Left renal cortex interstitium (tissue), 4 donors: ENCODE measurements at places on chromosomes 3 and 15. TPM values are rescaled to one million over a fixed set of nuclear protein-coding genes. Genes with fewer than 3 reads are reported as not detected.

GRCh38 chr3:133928136-133928893 is 32.6 kb upstream of the RAB6B start:
- no peak for DNase-seq

DNA sequence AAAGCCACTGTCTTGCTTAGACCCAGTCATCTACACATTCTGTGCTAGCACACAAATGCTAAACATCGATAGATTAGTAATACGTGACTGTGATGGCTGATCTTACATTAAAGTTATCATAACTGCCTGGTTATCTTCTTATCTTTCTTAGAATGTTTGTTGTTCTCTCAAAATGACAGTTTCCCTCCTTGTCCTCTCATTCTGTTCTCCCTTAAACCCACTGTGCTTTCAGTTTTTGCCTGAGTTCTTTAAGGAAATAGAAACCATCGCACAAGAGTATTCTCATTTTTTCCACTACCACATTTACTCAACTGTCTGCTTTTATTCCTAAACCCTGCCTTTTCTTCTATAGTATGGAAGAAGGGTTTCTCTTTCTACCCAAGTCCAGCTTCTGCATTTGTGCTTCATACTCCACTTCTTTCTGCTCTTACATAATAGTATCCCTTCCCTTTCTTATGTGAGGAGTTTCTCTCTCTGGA is 17.1 kb downstream of the STX19 start:
- DNase-seq, result no peak

DNA sequence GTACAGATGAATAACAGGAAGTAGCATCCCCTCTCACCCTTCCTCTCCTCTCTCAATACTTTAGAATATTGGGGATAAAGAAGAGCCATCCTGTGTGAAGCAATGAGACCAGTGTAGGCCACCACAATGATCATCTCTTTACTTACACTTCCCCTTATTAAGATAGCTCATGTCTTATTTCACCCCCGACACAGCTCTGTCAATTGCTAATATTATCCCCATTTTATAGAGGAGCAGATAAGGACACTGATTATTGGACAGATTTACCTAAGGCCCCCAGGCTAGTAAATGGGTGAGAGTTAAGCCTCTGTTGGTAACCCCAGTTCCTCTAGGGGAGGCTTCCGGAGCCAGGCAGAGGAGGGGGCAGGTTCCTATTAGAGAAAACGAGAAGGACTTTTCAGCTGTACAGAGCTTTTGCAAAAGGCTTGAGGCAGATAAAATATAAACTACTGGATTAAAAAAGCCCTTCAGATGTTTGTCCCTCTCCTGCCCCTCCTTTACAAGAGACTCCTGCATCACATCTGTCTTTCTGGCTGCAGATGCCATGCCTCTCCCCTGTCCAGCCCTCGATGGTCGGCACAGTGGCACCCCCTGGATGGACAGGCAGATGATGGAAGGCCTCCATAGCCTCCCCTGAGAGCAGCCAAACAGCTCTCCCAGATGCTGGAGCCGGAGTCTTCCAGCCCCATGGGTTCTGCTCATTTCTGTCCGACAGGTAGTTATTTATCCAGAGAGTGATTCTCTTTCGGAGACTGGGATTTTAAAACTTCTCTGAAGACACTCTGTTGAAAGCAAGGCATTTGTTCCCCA is 49.4 kb upstream of the LCTL start:
- no peak for DNase-seq

DNA sequence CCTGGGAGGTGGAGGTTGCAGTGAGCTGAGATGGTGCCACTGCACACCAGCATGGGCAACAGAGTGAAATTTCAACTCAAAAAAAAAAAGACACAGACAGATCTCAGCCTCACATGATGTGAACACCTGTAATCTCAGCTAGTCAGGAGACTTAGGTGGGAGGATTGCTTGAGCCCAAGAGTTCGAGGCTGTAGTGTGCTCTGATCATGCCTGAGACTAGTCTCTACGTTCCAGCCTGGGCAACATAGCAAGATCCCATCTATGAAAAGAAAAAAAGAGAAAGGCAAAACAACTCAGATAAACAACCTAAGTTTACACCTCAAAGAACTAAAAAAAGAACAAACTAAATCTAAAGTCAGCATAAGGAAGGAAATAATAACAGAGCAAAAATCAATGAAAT is 11.0 kb downstream of the SCAPER start:
- no peak for DNase-seq

GRCh38 chr3:161081633-161082032 is 23.5 kb downstream of the B3GALNT1 start:
- DNase-seq, result no peak

DNA sequence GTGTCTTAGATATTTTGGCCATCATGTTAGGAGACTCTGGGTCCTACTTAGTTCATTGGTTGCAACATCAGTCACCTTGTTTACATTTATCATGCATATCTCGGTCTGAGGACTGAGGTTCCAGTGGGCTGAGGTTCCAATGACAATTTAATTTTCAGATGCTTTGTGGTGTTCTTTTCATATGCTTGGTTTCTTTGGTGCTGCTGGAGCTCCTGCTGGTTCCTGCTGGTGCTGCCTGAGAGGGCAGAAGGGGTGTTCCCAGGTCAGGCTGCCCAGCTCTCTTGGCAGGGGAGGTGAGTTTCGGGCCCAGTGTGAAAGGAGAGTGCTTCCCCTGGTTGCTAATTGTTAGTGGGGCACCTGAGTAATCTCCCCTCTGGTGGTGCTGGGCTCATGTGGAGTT is 6.9 kb upstream of the KLHL40 start:
- no peak for DNase-seq

GRCh38 chr3:169930843-169931242 is 19.5 kb downstream of the SAMD7 start:
- no peak for DNase-seq

DNA sequence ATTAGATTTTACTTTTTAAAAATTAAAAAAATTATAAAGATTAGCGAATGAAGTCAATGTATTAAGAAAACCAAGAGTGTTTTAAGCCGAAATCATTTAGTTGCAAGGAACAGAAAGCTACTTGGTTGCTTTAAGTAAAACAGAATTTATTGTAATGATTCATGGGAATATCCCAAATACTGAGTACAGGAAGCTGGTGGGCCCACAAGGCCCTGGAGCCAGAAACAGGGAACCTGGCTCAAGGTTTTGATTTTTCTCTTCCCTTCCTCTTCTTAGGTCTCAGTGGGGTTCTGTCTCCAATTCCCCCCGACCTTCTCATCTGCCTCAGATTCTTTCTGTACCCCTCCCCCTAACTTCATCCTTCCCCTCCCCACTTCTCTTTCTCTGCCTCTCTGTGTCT is 229.0 kb downstream of the TLE3 start:
- DNase-seq, result no peak

- no peak for DNase-seq
Measured at GRCh38 chr15:51180011-51180410, 85.3 kb upstream of the TNFAIP8L3 start.

DNA sequence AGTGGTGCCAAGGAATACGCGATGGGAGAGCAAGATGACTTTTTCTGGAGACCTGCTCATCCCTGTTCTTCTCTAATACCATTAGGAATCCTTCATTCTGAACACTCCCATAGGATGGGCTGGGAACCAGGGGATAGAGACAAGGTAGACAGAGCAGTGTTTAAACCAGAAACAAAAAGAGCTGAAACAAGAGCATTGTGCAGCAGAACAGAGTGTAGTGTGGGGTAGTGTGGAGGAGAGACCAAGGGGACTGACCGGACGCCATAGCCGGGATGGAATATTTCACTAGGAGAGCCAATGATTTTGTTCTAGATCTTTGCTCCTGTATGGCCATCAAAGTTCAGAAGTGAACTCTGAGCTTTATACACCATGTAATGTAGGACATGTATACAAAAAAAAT is 15.6 kb downstream of the HCLS1 start:
- no peak for DNase-seq

DNA sequence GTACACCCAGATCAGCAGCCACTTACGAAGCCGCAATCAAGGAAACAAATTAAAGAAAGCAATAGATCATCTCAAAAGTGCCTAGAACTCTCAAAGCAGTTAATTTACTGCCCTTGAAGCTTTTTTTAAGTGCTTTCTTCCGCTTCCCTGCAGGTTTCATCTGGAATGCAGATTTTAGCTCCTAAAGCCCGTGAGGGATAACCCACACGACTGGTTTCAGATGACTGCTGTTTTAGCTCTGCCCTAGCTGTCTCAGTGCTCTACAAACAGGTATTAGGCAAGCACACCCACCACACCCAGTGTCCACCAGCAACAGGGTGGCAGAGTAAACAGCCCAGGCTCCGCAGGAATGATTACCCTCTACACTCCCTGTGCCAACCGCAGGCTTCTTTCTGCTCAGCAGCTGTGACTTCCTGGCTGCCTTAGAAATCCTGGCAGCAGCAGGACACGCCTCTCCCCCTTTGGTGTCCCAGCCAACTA is 126.0 kb downstream of the FMN1 start:
- DNase-seq, result no peak

GRCh38 chr3:99562138-99562537 is 76.3 kb upstream of the COL8A1 start:
- peak; percentile 48 for DNase-seq

- no peak for DNase-seq
Measured at GRCh38 chr15:78076231-78077052, 1.1 kb downstream of the TBC1D2B start.

DNA sequence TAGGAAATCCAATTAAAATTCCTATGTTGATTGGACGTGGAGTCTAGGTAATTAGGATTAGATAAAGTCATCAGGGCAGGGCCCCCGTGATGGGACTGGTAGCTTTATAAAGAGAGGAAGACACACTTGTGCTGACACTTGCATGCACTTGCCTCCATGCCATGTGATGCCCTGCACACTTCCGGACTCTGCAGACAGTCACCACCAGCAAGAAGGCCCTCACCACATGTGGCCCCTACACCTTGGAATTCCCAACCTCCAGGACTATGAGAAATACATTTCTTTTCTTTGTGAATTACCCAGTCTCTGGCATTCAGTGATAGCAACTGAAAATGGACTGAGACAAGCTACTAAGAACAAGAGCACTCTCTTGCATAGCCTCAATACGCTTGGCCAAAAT is 90.6 kb downstream of the CRYGS start:
- no peak for DNase-seq

GRCh38 chr3:93934366-93935046 is 39.2 kb downstream of the PROS1 start:
- no peak for DNase-seq

DNA sequence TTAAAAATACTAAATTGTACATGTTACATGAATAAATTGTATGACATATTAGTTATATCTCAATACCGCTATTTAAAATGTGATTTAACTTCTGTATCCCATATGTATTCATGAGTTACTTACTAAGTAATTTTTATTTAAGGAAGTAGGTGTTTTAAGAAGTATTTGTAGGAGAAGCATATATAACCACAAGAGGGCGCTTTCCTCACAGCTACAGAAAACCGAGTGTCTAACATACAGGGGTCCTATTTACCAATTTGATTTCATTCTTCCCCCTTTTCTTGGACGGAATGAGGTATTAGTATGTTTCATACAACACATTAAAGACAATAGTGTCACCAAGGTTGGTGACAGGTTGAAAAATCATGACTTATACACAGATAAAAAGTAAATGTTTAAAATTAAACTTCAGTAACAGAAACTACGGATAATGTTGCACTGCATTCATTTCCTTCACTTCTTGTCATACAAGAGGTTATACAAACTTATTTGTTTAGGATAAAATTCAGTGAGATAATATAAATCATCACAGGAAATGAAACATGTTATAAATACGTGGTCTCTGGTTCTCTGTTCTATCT is 253.6 kb downstream of the MAGI1 start:
- no peak for DNase-seq

GRCh38 chr15:40859206-40859851 is 14.7 kb downstream of the RHOV start:
- no peak for DNase-seq

DNA sequence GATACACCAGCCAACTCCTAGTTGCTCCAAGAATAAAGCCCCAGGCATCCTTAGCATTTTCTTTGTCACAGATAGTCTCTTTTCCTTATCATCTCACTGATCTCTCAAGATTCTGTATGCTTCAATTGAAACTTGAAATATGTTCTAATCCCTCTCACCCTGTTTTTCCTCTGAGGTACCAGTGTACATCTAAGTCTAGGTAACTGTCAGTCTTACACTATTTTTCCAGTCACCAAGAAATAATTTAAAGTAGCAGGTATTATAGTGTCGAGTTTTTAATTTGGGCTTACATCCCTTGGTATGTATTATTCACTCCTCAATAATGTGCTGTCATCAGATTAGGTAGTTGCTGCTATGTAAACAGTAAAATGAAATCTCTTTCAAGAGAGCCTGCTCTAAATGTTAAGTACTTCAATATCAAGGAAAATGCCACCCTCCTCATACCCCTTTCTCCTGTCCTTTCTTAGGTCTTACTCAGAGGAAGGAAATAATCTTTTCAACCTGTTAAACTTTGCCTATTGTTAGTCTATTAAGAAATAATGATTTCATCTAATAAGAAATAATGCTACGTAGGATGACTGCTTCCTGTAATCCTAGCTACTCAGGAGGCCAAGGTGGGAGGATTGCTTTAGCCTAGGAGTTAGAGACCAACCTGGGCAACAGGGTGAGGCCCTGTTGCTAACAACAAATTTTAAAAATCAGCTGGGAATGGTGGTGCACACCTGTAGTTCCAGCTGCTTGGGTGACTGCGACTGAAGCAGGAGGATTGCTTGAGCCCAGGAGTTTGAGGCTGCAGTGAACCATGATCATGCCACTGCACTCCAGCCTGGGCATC is 39.8 kb downstream of the TSC22D2 start:
- DNase-seq, result no peak

DNA sequence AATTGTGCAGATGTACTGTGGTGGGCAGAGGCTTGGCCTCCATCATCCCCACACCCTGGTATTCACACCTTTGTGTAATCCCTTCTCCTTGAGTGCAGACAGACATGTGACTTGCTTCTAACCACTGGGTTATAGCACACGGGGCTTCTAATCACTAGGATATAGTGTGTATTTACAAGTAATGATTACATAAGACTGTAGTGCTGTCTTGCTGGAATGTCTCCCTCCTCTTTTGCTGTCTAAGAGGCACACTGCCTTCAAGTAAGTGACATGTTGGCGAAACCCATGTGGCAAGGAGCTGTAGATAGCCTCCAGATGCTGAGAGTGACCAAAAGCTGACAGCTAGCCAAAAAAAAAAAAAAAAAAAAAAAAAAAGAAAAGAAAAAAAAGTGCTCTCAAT is 542.7 kb upstream of the MDFIC2 start:
- no peak for DNase-seq

DNA sequence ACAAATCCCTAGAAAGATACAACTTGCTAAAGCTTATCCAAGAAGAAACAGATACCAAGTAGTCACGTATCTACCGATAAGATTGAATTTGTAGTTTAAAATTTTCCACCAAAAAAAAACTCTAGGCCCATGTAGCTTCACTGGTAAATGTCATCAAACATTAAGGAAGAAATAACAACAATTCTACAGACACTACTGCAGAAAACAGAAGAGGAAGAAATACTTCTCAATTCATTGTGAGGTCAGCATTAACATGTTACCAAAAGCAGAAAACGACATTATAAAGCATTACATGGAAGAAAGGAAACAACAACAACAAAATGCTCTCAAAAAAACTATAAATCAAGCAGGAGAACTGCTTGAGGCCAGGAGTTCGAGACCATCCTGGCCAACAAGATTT is 27.5 kb upstream of the TM4SF19 start:
- DNase-seq, result no peak

- DNase-seq, result no peak
Measured at GRCh38 chr3:15795651-15796308, 2.0 kb downstream of the ANKRD28 start.

Gene HTD2
- polyA plus RNA-seq, result 15.0 TPM

Gene FGF7
- 16.3 TPM for polyA plus RNA-seq

Gene TUSC7
- polyA plus RNA-seq, result not detected

Gene HHATL
- polyA plus RNA-seq, result 0.48 TPM

Gene WDR53
- 18.7 TPM for polyA plus RNA-seq

Gene CATSPER2
- polyA plus RNA-seq, result 1.6 TPM

Gene LEO1
- 31.8 TPM for polyA plus RNA-seq

Gene PCOLCE2
- 5.9 TPM for polyA plus RNA-seq
